CD4-positive, CD25-positive, alpha-beta regulatory T cell (primary cell): ENCODE measurements at places on chromosomes 1 and 21. TPM values are rescaled to one million over a fixed set of nuclear protein-coding genes. Genes with fewer than 3 reads are reported as not detected.

DNA sequence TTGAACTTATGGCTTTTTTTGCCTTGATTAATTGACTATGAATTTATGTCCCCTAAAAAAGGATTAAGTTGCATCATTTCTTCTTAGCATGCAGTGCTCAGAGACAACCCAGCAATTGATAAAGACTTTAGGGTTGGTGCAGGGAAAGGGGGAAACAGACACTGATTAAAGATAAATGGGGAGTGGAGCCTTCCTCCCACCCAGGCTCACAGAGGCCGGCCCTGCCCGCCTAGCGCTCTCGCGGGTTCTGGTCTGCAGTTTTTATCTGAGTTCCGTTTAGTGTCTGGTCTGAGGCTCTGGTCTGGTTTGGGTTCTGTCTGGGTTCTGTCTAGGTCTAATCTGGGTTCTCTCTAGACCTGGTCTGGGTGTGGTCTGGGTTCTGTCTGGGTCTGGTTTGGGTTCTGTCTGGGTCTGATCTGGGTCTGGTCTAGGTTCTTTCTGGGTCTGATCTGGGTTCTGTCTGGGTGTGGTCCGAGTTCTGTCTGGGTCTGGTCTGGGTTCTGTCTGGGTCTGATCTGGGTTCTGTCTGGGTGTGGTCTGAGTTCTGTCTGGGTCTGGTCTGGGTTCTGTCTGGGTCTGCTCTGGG, 48.1 kb downstream of the ABCG1 start:
- no peak for DNase-seq

- DNase-seq = no peak
Observed at GRCh38 chr1:204357551-204358490, 1.9 kb downstream of the PLEKHA6 start.

The NIBAN1 gene
- total RNA-seq = 141 TPM

- DNase-seq = no peak
Observed at GRCh38 chr1:107135463-107135862, 5.4 kb upstream of the NTNG1 start.

DNA sequence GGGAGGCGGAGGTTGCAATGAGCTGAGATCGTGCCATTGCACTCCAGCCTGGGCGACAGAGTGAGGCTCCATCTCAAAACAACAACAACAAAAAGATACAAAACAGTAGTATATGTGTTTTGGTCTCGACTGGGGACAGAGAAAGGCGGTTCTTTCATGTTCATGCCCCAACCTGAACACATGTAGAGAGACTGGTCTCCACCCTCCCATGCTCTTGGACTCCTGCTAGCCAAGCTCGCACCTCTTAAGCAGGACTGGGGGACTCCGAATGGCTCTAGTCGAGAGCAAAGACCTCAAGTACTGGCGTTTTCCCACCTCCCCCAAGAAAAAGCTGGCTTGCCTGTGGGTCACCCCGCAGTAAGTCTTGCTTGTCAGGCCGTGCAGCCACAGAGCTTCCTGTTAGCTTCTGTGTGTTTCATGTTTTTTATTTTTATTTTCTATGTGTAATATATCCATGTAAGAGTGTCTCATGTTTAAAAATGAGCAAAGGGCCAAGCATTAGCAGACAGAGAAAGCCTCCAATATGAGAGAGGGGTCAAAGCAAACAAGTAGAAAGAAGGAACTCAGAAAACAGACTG, 91.6 kb downstream of the SCCPDH start:
- DNase-seq = no peak
